ENCODE measurements at places on chromosomes 5 and 9.
A peak's percentile ranks its signal among the peaks of the same experiment; 100 is the strongest.

- DNase-seq, result peak; percentile 94
Observed at GRCh38 chr5:176653401-176654385, 6.4 kb downstream of the TSPAN17 start.

DNA sequence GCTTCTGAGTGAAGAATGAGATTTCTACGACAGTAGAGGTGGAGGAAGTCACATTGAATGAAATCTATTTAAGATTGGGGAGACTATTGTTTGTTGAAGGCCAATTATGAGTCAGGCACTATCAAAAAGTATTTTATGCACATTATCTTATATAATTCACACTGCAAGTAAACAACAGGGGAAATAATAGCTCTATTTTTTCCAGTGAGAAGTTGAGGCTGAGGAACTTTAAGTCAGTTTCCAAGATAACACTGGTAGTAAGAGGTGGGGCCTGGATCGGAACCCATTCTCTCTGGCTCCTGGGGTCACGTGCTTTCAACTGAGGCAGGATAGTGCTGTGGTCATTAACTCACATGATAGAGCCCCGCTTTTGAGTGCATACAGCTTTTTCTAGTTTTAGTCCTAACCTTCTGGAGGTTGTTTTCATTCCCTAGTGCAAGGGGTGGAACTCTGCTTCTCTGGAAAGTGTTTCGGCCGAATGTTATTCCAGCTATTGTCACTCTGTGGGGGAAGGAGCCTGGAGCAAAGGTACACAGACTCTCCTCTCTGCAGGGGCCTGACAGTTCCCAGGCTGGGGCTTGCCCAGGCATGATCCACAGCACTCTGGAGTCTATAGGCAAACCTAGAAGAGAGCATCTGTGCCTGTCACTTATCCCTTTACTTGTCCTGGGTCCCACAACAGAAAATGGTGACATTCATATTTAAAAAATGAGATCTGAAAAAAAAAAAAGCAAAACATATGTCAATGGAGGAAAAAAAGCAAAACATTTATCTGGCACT is 352.4 kb upstream of the ACTBL2 start:
- no peak for DNase-seq

- DNase-seq, result no peak
Observed at GRCh38 chr5:149129181-149129580, 12.1 kb upstream of the ABLIM3 start.

DNA sequence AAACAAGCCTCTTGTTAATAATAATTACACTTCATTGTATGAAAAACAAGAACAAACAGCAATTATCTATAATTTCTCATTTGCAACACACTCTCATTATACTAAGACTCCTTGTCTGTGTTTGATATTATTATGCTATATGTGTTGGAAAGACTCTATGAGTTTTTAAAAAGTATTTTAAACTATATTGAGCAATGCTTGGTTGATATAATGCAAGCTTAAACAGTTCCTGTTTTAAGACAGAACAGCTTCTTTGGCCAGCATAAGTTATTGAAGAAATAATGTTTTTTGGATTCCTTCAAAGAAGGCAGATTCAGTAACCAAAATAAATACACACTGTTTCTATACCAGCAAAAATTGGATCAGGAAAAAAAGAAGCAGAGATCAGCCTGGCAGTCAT is 871.4 kb downstream of the MAT2B start:
- DNase-seq, result no peak

GRCh38 chr9:91089405-91090129 is 272.2 kb downstream of the AUH start:
- no peak for DNase-seq
